MG63 (cell line): ENCODE measurements at places on chromosomes 4 and X.

DNA sequence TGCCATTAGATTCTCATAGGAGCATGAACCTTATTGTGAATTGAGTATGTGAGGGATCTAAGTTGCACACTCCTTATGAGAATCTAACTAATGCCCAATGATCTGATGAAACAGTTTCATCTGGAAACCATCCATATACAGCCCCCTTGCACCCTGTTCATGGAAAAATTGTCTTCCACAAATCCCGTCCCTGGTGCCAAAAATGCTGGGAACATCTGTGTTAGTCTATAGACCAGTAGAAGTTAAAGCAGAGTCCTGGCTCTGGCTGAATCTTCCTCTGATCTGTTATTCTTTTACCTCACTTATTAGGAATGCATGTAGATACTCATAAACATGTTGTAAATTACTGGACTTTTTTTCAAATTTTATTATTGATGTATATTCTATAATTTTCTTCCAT is 29.2 kb downstream of the SULT1B1 start:
- peak; percentile 3 for DNase-seq

GRCh38 chrX:111886678-111887077 is 10.7 kb downstream of the TRPC5OS start:
- DNase-seq: no peak

- DNase-seq: peak; percentile 18
These were observed 99.5 kb downstream of the NEUROG2 start for GRCh38 chr4:112416464-112416863.

DNA sequence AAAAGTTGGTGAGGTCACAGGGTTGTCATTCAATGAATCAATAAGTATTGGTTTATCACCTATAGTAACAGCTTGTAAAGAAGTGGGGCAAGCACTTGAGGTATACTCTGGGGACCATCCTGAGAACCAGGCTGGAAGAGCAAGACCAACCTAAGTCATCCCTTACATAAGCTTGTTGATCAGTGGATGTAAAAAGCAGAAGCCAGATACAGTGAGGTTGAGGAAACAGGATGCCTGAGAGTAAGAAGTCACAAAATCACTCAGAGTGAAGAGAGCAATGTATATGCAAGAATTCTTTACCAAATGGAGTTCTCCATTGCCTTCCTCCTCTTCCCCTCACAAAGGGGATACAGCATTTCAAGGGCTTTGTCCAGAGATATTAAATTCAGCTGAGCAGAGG is 76.3 kb upstream of the PACRGL start:
- DNase-seq: no peak

- no peak for DNase-seq
These were observed 228.0 kb downstream of the RASL11B start for GRCh38 chr4:53089936-53090729.

DNA sequence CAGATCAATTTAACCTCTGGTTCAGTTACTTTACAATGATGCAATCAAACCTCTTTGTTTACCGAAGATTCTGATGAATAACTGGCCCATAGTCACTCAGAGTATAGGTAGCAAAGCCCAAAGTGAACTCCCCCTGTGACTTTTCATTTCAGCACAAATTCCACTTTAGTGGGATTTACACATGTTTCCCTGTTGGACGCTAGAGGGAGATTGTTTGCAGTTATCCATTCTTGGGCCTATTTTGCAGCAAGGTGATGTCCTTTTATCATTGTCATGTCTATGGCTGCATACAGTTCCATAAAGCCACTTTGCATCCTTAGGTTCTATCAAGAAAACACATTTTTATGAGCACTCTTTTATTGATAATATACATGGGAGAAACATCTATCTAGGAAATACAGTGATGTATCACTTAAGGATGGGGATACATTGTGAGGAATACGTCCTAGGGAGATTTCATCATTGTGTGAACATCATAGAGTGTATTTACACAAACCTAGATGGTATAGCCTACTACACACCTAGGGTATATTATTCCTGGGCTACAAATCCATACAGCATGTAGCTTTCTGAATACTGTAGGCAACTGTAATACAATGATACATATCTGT is 14.5 kb upstream of the DKK2 start:
- no peak for DNase-seq

DNA sequence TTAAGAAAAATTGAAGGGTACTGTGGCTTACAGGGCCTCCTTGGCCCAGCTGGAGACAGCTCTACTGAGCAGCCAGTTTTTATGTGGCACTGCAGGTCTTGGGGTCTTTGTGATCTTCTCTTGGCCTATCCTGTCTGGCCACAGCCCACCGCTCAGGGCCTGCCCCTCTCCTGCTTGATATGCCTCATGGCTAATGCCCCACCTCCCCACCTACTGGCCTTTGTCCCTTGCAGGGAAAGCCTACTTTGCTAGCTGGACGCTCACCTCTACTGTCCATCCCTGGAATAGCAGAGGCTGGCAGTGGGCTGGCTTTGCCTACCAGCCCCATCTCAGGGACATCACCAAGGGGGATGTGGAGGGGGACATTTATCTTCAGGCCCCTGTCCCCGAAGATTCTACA is 134.1 kb downstream of the PJA1 start:
- no peak for DNase-seq

GRCh38 chr4:86013621-86014020 is 346.2 kb downstream of the MAPK10 start:
- DNase-seq: peak; percentile 26

- no peak for DNase-seq
These were observed 698.0 kb downstream of the FAT4 start for GRCh38 chr4:126012691-126013290.

DNA sequence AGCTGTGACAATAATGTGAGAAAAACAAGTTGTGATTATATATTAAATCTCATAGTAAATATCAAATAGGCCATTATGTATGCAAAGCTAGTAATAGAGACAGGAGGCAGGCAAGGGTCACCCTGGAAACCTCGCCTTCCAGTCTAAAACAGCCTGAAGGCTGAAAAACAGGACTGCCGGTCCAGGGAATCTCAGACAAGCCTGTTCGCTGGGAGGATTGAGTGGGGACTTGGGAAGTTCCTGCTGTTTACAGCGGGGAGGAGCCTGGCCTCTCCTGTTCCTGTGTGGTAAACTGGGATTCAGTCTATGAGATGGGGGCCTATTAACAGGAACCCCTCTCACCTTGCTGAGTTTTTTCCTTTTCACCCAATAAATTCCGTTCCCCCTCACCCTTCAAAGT is 2317.3 kb downstream of the PCDH7 start:
- DNase-seq: no peak

- no peak for DNase-seq
These were observed 7.6 kb downstream of the CXCL13 start for GRCh38 chr4:77613267-77613666.

GRCh38 chrX:118536204-118536603 is 40.6 kb downstream of the DOCK11 start:
- no peak for DNase-seq

DNA sequence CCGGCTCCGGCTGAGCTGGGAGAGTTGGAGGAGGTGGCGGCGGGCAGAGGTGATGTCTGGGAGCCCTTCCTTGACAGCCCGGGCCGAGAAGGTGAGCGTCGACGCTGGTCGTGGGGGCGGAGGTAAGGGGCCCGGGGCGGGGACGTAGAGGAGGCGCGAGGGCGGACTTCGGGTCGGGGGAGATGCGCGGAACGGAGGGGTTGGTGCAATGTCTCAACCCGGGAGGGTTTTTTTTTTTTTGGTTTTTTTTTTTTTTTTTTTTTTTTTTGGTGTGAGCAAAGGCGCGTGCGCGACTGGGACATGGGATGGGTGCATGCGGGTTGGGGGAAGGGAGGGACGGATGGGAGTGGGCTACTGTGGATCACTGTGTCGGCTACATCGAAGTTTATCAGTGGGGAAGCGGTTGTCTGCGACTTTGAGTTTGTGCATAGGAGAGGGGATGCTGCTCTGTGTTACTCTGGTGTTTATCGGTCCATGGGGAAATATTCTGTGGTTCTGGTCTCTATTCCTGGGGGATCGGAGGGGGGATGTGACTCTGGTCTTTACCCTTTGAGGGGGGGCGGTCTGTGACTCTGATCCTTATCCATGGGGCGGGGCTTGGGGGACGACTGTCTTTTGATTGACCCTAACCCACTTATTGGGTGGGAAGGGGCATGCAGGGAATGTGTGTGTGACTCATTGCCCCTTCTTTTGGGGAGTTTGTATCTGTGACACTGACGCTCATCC is 537 bp downstream of the RBM10 start:
- no peak for DNase-seq

DNA sequence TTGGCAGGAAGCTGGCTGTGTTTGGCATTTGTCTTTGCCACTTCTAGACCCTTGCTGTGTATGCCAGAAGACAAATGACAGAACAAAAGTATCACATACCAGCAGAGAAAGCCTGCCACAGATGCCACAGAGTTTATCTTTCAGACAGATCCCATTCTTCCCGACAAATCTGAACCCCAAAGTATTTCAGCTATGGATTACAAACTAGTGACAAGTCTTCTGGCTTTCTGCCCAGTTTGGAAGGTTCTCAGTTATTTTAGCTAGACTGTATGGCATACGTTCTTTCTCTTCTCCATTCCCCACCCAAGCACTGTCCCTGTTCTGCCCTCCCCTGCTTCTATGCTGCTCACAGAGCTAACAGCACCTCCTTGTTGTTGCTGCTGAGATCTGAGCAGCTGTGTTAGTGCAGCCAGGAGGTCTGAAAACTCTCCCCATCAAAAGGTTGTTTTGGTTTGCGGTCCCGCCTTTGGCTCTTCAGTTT is 236.7 kb downstream of the FRAS1 start:
- peak; percentile 7 for DNase-seq

- no peak for DNase-seq
These were observed 230.2 kb upstream of the STK26 start for GRCh38 chrX:131792789-131793462.

DNA sequence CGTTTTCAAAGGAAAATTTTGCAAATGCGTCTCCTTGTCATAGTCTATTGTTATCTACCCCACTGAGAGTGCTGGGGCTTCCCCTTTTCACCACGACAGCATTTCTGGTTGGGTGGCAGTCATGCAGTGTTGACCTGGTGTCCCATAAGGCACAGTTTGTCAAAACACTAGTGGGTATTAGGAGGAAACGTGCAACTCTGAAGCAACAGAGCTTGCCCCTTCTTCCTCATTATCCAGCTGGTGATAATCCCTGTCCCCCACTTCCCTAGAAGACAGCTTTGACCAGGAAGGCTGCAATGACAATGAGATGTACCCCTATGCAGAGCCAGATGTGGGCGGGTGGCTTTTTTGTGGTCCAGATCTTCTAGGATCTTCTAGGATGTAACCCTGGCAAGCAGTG is 1.8 kb downstream of the TBC1D1 start:
- DNase-seq: no peak

DNA sequence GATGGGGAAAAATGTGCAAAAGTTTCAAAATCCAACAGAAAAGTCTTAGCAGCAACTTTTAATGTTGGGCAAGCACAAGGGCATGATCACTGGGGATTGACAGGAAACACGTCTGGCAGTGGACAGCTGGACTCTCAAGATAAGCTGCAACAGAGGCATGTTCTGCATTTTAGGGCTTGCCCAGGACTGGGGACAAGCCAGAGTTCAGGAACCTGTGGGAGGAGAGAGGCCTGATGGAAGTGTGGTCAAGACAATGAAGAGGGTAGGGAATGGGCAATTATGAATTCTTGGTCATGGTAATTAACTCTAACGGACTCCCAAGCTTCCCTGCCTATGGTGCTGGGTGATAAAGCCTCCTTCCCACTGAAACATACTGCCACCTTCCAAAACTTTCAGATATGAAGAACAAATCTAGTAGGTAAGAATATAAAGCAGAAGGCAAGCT is 48.4 kb downstream of the ANXA3 start:
- no peak for DNase-seq

DNA sequence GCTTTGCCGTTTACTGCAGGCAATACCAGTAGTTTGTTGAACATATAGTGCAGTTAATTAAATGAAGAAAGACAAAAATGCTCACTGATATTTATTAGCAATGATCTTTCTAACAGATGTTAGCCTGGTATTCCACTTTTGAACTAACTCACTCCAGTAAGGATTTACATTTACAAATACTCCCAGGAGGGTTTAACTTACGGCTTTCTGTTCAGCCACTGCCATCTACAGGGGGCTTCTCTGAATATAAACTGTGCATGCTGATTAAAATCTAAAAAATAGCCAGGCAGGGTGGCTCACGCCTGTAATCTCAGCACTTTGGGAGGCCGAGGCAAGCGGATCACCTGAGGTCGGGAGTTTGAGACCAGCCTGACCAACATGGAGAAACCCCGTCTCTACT is 2.2 kb upstream of the SRD5A3 start:
- no peak for DNase-seq

DNA sequence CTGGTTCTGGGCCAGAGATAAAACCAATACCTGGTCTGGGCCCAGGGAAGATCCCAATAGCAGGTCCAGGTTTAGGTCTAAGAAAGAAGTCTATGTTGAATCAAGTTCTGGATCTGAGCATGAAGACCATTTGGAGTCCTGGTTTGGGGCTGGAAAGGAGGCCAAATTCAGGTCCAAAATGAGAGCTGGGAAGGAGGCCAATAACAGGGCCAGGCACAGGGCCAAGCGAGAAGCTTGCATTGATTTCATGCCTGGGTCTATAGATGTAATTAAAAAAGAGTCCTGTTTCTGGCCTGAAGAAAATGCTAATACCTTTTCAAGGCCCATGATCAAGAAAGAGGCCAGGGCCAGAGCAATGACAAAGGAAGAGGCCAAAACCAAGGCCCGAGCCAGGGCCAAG is 3.4 kb downstream of the GPRASP1 start:
- DNase-seq: no peak

DNA sequence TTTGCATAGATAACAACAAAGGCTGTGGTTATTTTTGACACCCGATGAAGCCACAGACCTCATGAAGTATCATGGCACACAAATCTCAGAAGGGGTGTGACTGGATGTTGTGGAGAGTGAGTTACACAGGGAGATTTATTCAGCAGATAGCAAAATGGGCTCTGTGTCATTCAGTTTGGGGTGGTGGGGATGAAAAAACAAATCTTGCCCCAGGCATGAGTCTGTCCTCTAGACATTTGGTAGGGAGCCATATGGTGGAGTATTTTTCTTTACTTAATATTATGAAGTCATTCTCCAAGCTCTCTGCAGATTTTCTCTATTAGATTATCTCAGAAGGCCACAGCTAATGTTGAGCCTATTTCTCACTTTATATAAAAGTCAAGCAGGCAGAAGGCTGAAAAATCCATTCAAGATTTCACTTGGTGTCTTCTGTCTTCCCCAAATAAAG is 277.1 kb upstream of the TENM3 start:
- no peak for DNase-seq

DNA sequence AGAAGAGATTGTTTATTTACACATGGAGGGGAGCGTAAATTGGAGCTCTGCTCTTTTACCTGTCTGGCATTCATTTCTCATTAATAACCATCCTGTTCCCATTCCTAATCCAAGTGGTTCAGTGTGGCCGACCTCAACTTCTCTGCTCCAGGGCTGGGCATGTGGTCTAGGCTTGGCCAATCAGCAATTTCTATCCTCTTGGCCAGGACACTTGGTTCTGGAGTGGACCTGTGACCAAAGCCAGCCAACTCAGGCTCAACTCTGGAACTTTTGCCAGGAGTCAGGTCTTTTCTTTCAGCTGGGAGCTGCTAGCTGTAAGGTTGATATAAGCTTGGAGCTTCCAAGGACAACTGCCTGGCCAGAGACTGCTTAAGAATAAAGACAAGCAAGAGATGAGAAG is 15.6 kb upstream of the RASL11B start:
- DNase-seq: no peak
